ENCODE measurements at places on chromosomes 1 and 21.

- no peak for DNase-seq
Observed at GRCh38 chr1:27504588-27505419, 14.8 kb upstream of the WASF2 start.

GRCh38 chr1:109827986-109828385 is 64.3 kb upstream of the EPS8L3 start:
- DNase-seq: no peak

DNA sequence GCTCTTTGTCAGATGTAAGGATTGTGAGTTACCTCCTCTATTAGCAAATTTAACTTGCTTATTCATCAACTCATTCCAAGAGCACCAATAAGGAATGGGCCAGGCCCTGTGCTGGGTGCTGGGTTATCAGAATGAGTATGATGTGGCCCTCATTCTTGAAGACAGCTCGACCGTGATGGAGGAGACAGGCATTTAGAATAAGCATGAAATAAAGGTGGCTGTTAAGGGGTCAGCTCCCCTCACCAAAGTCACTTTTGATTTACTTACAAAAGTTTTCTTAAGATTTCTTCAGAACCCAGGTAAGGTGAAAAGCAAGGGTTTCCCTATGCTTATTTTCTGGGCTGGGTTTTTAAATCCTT is 15.3 kb upstream of the PADI1 start:
- no peak for DNase-seq

DNA sequence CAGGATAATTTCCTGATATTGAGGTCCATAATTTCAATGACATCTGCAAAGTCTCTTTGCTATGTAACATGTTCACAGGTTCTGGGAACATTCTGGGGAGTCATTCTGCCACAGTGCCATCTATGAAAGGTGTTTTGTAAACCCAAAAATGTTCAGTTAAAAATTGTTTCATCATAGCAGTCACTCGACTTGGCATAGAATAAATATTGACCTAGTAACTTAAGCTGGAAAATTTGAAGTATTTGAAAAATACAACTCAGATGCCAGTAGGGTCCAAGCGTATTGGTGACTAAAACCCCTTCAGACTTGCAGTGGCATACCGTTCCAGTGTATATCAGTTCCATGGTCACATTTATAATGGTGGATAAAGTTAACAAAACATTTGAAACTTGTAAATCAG is 6.8 kb downstream of the DESI2 start:
- no peak for DNase-seq

- DNase-seq: no peak
Observed at GRCh38 chr21:28642891-28643290, 349.8 kb downstream of the LTN1 start.

DNA sequence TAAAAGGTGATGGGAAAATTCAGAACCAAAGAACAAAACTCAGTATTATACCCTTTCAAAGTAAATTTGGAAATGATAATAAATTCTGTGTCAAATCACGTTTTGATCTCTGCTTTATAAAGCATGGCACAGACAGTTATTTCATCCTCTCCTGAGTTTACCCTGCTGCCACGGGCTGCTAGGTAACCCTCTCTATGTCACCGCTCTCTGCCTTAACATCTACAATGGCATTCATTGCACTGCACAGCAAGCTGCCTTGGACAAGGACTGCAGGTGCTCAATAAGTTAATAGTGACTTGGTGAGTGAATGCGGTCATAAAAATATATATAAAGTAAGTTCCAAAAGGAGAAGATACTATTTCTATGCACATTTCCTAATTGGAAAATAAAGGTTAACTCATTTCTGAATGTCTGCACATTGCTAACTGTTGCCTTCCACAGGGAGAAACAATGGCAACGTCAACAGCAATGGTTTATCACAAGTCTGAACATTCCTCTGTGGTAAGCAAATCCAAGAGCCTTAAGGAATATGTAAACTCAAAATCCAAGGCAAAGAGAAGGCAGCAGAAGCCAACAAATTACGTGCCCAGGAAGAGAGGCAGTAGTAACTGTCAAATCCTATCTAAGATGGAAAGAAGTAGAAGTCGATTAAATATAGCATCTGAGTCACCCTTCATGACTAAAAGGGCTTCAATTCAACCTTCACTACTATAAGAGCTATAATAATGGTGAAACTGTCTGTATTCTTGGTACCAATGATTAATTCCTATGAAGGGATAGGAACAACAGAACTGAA is 19.4 kb downstream of the FYB2 start:
- no peak for DNase-seq

GRCh38 chr1:216535059-216535458 is 111.8 kb upstream of the USH2A start:
- DNase-seq: no peak

DNA sequence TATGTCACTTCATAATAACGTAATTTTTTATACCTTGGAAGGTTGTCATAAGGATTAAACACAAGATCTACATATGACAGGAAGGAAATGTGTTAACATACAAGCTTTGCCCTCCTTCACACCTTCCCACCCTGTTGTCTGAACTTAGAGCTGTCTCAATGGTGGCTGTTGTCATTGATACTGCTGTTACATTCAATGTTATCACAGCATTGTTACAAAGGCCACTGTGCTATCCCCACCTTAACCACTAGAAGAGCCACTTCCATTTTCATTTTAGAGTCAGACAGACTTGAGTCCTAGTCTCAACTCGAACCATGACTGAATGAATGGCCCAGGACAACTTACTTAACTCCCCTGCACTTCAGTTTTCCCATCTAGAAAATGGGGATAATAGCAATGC is 31.2 kb downstream of the TAS1R2 start:
- no peak for DNase-seq

- DNase-seq: no peak
Observed at GRCh38 chr1:61570191-61570590, 154.8 kb downstream of the TM2D1 start.

DNA sequence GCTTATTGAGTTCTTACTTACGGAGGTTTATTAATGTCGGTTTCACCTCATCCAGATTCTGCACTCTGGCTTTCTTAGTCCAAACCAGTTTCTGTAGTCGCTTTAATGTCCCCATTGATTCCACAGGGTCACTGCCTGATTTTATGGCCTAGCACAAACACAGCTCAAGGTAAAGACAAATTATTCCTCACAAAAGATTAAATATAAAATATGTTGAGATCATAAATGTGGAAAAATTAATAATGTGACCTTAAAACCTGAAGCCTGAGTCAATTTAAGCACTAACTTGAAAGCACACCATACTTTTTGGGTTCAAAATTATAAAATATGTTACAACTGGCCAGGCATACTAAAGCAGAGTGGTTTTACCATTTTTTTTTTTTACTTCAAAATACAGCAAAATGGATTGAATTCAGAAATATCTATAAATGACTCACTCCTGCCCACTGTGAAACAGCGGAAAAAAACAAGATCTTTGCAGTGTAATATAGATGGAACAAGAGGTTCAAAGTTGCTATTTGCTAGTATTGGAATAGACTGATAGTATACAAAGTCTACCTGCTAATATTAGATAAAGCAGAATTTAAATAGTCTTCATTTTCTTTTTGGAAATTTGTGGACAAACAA is 37.6 kb upstream of the SAMSN1 start:
- no peak for DNase-seq

DNA sequence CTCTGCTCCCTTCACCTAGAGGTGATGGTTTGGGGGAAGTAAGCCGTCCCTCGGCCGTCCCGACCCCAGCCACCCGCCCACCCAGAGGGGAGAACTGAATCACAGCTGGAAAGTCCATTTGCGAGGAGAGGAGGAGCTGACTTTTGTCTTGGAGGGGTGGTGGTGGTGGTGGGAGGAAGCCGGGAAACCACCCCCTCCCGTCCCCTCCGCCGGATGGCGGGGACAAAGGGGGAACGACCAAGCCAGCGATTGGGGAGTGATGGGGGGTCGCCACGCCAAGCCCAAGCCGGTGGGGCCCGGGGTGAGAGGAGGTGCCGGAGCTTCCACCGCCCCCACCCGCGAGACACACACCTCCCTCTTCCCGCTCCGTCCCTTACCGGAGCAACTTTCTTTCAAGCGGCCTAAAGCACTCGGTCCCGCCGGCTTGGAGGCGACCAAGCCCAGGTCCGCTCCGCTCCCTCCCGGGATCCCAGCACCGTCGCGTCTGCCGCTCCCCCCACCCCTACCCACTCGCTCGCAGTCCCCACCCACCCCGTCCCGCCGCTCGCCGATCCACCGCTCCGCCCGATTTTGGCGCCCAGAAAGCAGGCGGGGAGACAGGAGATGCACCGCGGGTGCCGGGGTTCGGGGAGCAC is 540 bp downstream of the ARHGEF2 start:
- DNase-seq: peak; percentile 27

GRCh38 chr1:109904105-109904817 is 6.4 kb upstream of the CSF1 start:
- DNase-seq: no peak

DNA sequence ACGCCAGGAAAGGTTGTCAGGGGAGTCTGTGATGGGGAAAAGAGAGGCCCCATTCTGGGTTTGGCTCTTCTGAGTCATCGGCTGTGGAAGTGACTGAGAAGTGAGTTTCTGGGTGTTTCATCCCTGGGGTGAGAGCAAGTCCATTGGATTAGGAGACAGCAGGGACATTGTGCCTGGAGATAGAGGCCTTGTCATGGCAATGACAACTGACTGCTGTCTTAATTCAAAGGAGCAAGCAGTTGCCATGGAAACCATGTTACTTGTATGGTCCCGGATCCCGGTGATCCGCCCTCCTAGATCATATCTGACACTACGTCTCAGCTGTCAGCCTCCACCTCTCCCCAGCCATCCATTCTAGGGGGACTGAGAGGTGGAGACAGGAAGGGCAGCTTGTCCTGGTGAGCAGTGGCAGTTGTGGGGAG is 34.4 kb downstream of the KIAA0040 start:
- no peak for DNase-seq

DNA sequence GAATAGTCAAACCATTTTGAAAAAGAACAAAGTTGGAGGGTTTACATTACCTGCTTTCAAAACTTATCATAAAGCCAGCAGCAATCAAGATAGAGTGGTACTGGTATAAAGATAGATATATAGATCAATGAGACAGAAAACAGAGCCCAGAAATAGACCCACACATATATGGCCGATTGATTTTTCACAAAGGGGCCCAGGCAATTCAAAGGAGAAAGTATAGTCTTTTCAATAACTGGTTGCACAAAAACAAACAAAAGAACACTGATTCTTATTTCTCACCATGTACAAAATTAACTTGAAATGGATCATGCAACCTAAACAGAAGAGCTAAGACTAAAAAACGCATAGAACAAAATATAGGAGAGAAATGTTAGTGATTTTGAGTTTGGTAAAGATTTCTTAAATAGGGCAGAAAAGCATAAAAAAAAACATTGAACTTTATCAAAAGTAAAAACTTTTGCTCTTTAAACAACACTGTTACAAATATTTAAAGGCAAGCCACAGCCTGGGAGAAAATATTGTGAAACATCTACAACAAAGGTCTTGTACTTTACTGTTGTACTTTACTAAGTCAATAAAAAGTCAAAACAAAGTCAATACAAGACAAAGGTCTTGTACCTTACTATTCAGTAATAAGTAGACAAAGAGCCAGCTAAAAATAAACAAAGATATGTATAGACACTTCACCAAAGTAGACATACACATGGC is 50.2 kb downstream of the ST3GAL3 start:
- DNase-seq: no peak

DNA sequence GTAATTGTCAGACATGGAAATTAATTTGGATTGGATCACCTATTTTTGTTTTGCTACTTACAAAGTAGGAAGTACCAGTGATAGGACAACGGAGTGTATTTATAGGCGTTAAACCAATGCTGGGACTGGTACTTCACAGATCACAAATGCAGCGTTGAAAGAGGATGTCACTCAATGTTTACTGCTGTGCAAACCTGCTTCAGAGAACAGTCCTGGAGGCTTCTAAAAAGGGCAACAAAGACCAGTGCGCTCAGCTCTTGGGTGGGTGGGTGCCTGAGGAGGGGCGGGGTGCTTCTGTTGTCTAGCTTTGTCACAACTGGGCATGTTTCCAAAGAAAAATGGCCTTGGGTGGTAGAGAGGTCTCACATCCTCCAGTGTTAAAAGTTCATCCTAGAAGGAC is 2.1 kb downstream of the C1orf21 start:
- DNase-seq: no peak

- DNase-seq: no peak
Observed at GRCh38 chr21:39107739-39108138, 75.5 kb downstream of the PSMG1 start.

GRCh38 chr1:76335882-76336281 is 261.3 kb downstream of the ST6GALNAC3 start:
- DNase-seq: no peak

- no peak for DNase-seq
Observed at GRCh38 chr21:41504030-41504429, 3.9 kb downstream of the TMPRSS2 start.

DNA sequence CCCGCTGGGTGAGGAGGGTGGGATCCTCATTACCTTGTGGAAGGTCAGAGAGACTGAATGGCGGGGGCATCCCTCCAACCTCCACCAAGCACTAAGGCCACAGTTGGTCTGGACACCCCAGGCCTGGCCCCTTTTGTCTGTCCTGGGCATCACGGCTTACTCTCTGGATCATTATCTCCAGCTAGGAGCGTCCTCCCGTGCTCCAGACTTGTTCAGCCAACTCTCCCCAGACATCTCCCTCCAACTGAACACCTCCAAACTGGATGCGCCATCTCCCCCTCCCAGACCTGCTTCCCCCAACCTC is 7.3 kb upstream of the GJB5 start:
- DNase-seq: no peak

GRCh38 chr1:53549287-53549686 is 90.1 kb downstream of the DMRTB1 start:
- no peak for DNase-seq

GRCh38 chr1:18548643-18549042 is 67.9 kb downstream of the KLHDC7A start:
- no peak for DNase-seq

- DNase-seq: no peak
Observed at GRCh38 chr1:201763455-201764140, 65.4 kb upstream of the IPO9 start.

- no peak for DNase-seq
Observed at GRCh38 chr1:243921111-243921510, 71.1 kb upstream of the AKT3 start.

DNA sequence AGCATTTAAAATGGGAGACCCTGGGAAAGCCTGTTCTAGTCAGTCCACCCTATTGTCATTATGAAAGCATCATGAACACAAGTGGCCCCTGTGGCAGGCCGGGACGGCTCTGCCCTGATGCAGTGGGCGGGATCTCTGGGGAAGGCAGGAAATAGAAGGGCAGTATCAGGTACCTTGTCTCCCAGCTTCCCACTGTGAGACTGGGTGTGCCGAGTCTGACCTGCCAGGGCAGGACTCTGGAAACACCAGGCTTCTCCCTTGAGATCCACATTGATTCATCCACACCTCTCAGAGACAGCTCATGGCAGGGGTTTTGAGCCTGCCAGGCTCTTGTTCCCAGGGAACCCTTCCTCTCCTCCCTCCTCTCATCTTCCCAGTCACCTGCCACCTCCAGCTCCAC is 24.5 kb upstream of the GNPAT start:
- DNase-seq: no peak

- DNase-seq: no peak
Observed at GRCh38 chr1:220527279-220527907, 543 bp upstream of the MARK1 start.

GRCh38 chr1:224852901-224853568 is 76.4 kb upstream of the DNAH14 start:
- no peak for DNase-seq

- DNase-seq: no peak
Observed at GRCh38 chr1:91282695-91283420, 121.8 kb downstream of the HFM1 start.

GRCh38 chr1:29893806-29894205 is 657.5 kb downstream of the PTPRU start:
- no peak for DNase-seq

GRCh38 chr1:41347276-41347675 is 14.0 kb upstream of the FOXO6 start:
- DNase-seq: no peak

GRCh38 chr21:46317710-46318463 is 5.8 kb downstream of the C21orf58 start:
- DNase-seq: no peak

All from CD4-positive, alpha-beta T cell treated with Interferon gamma for 1 hour (primary cell).